ENCODE measurements at places on chromosomes 4 and X.

- no peak for DNase-seq
Observed at GRCh38 chr4:26557164-26557563, 26.7 kb upstream of the TBC1D19 start.

- DNase-seq = no peak
Observed at GRCh38 chr4:16642897-16643296, 255.5 kb downstream of the LDB2 start.

- no peak for DNase-seq
Observed at GRCh38 chr4:96827086-96827485, 987.2 kb downstream of the PDHA2 start.

DNA sequence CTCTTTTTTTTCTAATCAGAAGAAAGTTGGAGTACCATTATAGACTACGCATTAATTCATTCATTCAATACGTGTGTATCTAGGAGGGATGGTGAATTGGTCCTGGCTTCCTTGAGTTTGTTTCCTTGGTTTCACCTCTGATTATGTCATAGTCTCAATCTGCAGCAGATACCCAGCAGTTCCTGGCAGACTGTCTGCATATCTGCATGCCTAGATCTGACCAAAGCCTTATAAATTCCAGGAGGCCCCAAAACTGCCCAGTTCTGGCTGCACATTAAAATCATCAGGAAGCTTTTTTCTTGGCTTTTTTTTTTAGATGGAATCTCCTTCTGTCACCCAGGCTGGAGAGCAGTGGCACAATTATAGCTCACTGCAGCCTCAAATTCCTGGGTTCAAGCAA, 27.2 kb upstream of the SLC34A2 start:
- no peak for DNase-seq

DNA sequence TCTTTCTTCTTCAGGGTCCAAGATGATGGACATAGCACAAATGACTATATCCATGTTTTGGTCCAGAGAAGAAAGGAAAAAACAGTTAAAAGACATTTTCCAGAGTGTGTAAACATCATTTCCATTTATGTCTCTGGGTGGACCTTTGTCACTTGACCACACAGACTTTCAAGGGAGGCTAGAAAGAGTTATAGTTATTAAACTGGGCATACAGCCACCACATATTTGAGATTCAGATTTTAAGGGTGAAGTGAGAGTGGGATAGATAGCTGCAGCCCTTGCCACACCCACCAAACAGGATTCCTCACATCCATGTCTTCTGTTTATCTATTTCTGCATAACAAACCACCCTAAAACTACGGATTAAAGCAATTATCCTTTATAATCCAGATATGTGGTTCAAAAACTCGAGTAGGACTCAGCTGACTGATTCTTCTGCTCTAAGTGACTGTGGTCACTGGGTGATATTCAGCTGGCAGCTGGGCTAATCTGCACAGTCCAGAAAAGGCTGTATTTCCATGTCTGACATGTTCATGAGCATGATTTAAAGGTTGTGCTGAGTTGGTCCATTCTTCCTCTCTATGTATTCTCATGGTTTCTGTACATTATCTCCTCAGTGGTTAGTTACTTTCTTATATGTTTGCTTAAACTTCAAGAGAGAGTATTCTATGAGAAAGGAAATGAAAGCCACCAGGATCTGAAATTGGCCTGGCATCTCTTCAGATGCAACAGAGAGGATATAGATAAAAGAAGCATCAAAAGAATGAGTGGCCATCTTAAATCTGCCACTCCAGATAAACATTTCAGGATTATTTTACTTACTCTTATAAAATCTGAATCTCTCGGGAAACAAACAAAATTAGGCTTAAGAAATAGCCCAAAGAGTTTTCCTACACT, 459.8 kb upstream of the CTSO start:
- DNase-seq = no peak

- DNase-seq = no peak
Observed at GRCh38 chr4:14458463-14458862, 543.8 kb upstream of the CPEB2 start.

DNA sequence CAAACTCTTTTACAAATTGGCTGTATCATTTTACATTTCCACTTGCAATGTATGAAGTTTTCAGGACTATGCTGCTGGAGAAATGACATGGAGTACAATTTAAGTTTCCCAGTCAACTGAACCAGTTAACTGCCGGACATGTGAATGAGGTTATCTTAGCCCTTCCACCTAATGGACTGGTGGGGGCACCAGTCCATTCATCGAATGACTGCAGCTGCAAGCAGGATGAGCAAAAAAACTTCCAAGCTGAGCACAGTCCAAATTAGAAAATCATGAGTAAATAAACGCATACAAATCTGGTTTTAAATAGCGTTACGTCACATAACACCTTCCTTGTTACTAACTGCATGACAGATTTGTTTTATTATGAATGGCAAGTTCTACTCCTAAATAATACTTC, 1131.5 kb downstream of the PCDH18 start:
- no peak for DNase-seq

DNA sequence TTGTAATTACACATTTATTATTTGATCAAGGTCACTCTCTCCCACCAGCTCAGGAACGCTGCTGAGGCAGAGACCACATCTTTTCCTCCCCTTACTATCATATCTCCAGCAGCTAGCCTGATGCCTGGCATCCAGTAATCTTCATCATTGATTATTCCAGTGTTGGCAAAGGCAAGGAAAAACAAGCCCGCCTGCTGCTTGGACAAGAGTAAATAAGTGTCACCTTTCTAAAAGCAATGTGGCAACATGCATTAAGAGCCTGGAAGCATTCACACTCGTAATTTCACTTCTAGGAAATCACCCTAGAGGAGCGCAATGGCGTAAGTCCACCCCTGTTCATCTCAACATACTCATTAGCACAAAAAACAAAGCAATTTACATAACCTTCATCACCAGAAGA, 54.8 kb downstream of the APLN start:
- DNase-seq = no peak

DNA sequence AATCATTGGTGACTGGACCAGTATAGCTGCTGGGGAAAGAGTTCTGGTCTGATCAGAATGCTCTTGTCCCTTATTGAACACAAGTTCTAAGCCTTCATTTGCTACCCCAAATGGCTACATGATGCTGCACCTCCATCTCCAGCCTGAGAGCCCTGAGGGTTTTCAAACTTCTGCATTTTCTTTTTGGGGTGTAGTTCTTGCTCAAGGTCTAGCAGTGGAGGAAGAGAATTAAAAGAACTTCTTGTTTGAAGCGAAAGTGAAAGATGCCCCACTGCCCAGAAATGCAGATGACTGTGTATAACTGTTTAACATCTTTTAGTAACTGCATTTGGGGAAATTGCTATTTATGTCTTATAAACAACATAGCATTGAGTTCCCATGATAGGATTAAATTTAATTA, 38.5 kb downstream of the LAMTOR3 start:
- DNase-seq = no peak

- DNase-seq = no peak
Observed at GRCh38 chr4:178415925-178416324, 973.7 kb upstream of the AGA start.

DNA sequence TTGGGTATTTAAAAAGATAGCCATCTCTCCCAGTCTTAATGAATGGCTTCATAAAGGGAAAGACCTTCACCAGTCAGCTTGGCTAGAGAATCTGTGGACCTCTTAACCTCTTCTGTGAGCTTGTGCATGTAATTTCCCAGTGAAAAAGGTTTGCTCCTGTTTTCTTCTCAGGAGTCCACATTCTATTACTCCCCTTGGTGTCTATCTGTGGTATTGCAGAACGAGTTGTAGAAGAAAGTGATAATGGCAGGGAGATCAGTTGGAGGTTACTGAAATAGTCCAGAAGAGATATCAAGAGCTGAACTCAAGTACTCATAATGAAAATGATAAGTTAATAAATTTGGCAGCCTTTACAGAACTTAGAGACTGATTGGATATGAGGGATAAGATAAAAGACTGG, 16.5 kb upstream of the VAMP7 start:
- no peak for DNase-seq
